GM23338 (cell line): ENCODE measurements at places on chromosomes 7 and 10. TPM values are rescaled to one million over a fixed set of nuclear protein-coding genes. Genes with fewer than 3 reads are reported as not detected.
A peak's percentile ranks its signal among the peaks of the same experiment; 100 is the strongest.

The LEP gene
- not detected in 2 replicates for total RNA-seq

The TRIP6 gene
- total RNA-seq, result 106 and 112 TPM in 2 replicates

- H3K4me3 ChIP-seq, result no peak overlapping the region
- no peaks in the 10 kb centered on the region for H3K27me3 ChIP-seq
- no peak for DNase-seq
- no peaks in the 10 kb centered on the region; the same call in 1 of the 2 replicates for H3K36me3 ChIP-seq
- peaks cover 4% of the 10 kb centered on the region for H3K4me1 ChIP-seq
- H3K27ac ChIP-seq, result no peak overlapping the region
Measured at GRCh38 chr7:45980181-45980905, 59.3 kb upstream of the IGFBP3 start.

GRCh38 chr10:87818505-87819288 is 671 bp upstream of the ATAD1 start:
- H3K27ac ChIP-seq, result peak overlapping the region; percentile 81; the same call in 1 of the 2 replicates
- H3K36me3 ChIP-seq, result no peaks in the 10 kb centered on the region
- peak; percentile 71 for DNase-seq

DNA sequence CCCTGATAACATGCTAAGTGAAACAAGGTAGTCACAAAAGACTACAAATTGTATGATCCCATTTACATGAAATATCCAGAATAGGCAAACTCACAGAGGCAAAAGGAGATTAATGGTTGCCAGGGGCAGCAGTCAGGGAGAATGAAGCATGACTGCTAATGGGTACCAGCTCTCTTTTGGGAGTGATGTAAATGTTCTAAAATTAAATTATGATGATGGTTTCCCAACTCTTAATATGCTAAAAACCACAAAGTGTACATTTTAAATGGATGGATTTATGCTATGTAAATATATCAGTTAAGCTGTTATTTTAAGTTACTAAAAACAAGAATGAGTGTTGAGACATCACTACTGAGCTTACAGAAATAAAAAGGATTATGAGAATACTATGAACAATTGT is 12.6 kb downstream of the CYP51A1 start:
- no peaks in the 10 kb centered on the region for H3K27me3 ChIP-seq
- H3K27ac ChIP-seq, result no peak overlapping the region
- no peak overlapping the region for H3K4me3 ChIP-seq
- no peaks in the 10 kb centered on the region for H3K4me1 ChIP-seq

DNA sequence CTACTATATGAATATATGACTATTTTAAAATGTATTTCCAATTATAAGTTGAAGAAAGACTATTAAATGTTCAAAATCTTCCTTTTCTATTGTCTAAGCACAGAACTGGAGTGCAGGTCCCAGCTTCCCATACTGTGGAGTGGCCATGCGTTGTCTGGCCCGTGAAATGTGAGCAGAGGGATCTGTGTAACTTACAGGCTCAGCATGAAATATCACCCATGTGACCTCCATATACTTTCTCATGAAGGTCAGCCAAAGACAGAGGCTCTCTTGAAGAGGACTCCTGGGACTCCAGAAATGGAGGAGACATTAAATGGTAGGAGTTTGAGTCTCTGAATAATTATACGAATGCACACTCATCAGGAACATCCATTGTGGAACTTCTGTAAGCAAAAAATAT is 92.4 kb upstream of the CAV2 start:
- H3K4me3 ChIP-seq, result no peak overlapping the region
- H3K27me3 ChIP-seq, result no peaks in the 10 kb centered on the region
- no peak overlapping the region for H3K27ac ChIP-seq
- H3K4me1 ChIP-seq, result no peaks in the 10 kb centered on the region; the same call in 1 of the 2 replicates

The STAG3 gene
- 3.4 and 4.6 TPM in 2 replicates for total RNA-seq

The ZFAND2A gene
- 14.4 and 15.3 TPM in 2 replicates for total RNA-seq

The SPDYE16 gene
- not detected in 2 replicates for total RNA-seq

The TMEM60 gene
- 23.1 and 29.5 TPM in 2 replicates for total RNA-seq

GRCh38 chr10:58967551-58968388 is 208.7 kb upstream of the PHYHIPL start:
- H3K27me3 ChIP-seq, result peaks cover 13% of the 10 kb centered on the region
- peak; percentile 89 for DNase-seq
- H3K4me1 ChIP-seq, result peaks cover 42% of the 10 kb centered on the region
- H3K4me3 ChIP-seq, result peak overlapping the region; percentile 37
- H3K27ac ChIP-seq, result peak overlapping the region; percentile 43; the same call in 1 of the 2 replicates
- no peaks in the 10 kb centered on the region for H3K36me3 ChIP-seq

- no peak overlapping the region for H3K27ac ChIP-seq
- H3K36me3 ChIP-seq, result no peaks in the 10 kb centered on the region
- H3K27me3 ChIP-seq, result no peaks in the 10 kb centered on the region
- H3K4me1 ChIP-seq, result peaks cover 4% of the 10 kb centered on the region; the same call in 1 of the 2 replicates
- H3K4me3 ChIP-seq, result no peak overlapping the region
Measured at GRCh38 chr7:3558400-3558799, 257.3 kb downstream of the SDK1 start.

GRCh38 chr7:69318794-69319193 is 279.5 kb upstream of the AUTS2 start:
- no peak overlapping the region for H3K4me3 ChIP-seq
- H3K4me1 ChIP-seq, result no peaks in the 10 kb centered on the region
- no peak overlapping the region for H3K27ac ChIP-seq
- DNase-seq, result no peak

The FMC1 gene
- 4.8 and 5.2 TPM in 2 replicates for total RNA-seq

- H3K4me3 ChIP-seq, result no peak overlapping the region
- H3K36me3 ChIP-seq, result no peaks in the 10 kb centered on the region
- peak; percentile 48 for DNase-seq
- peaks cover 9% of the 10 kb centered on the region; the same call in 1 of the 2 replicates for H3K4me1 ChIP-seq
- no peak overlapping the region for H3K27ac ChIP-seq
- no peaks in the 10 kb centered on the region for H3K27me3 ChIP-seq
Measured at GRCh38 chr7:96198047-96198636, 123.8 kb downstream of the SLC25A13 start.

The ADCYAP1R1 gene
- total RNA-seq, result 9.2 and 10.6 TPM in 2 replicates

- H3K4me3 ChIP-seq, result peak overlapping the region; percentile 43
- H3K36me3 ChIP-seq, result no peaks in the 10 kb centered on the region
- peak; percentile 56 for DNase-seq
Measured at GRCh38 chr10:76111986-76112825, 680.8 kb downstream of the LRMDA start.

DNA sequence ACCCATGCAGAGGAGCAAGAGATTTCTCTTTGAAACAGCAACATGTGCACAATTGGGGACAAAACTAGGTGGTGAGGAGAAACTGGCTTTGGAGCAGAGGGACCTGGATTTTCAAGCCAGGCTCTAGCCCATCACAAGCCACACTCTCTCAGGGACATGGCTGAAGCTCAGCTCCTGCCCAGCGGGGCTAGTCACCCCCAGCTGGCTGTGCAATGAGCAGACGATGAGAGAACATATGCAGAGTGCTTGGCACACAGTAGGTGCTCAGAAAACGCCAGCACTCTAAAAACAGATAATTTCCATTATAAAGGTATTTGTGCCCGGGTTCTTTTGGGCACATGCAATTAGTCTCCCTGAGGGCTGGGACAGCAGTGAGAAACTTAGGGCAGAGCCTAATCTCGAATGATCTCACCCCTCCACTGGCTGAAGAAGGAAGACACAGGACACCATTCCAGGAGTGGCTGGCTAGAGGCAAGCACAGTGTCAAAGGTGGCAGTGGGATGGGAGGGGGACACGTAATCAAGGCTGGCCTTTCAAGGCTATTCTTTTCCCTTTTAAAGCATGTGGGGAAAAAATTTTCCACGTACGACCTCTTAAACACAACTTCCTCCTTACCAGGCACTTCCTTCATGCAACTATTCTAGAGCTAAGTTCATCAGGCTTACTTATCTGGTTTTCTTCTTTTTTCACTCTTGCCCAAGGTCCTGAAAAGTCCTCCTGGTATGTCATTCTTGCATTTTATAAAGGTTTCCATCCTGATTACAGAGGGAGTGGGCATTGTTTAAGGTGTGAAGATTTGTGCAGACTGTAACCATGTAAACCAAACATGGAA is 15.1 kb downstream of the FAM53B start:
- H3K4me3 ChIP-seq, result no peak overlapping the region
- peaks cover 5% of the 10 kb centered on the region for H3K4me1 ChIP-seq
- DNase-seq, result no peak
- no peaks in the 10 kb centered on the region; the same call in 1 of the 2 replicates for H3K36me3 ChIP-seq
- H3K27ac ChIP-seq, result no peak overlapping the region

DNA sequence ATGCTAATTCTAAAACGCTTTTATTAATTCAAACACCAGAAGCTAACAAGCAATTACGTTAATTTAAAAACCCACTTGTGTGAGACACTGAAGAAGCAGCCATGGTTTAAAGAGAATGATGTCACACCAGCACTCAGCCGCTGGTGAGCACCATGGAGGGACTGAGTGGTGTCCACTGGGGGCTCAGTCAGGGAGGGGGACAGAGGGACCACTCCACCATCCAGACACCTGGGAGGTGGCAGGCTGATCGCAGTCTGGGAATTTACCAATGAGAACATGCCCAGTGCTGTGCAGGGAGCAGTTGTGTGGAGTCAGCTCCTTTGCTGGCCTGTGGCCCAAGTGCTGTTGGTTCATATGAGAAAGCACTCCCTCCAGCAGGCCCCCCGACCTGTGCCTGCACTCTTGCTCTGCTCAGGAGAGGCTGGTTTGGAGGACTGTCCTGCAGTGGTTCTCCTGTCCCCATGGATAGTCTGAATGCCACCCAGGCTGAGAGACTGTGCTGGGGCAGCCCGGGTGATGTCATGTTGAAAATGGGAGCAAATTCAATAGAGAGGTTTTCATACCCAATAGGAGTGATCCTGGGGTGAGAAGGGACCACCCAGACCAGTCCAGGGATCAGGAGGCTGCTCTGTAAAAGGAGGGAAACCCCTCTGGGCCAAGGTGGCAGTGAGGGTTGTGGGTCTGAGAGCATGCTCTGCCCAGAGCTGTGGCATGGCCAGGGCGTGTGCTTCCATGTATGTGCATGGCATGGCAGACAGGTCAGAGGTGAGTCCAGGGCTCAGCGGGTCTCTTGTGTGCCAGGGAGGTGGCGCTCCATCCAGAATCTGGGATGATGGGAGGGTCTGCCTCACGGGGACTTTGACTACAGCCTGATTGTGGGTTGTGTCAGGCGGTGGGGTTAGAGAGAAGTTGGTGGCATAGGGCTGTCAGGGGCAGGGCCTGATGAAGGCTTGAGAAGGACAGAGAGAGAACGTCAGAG is 12.7 kb downstream of the ADCY1 start:
- no peaks in the 10 kb centered on the region for H3K36me3 ChIP-seq
- H3K4me3 ChIP-seq, result no peak overlapping the region
- H3K27me3 ChIP-seq, result no peaks in the 10 kb centered on the region
- H3K27ac ChIP-seq, result no peak overlapping the region
- no peak for DNase-seq

The CPA2 gene
- total RNA-seq, result not detected in 2 replicates

DNA sequence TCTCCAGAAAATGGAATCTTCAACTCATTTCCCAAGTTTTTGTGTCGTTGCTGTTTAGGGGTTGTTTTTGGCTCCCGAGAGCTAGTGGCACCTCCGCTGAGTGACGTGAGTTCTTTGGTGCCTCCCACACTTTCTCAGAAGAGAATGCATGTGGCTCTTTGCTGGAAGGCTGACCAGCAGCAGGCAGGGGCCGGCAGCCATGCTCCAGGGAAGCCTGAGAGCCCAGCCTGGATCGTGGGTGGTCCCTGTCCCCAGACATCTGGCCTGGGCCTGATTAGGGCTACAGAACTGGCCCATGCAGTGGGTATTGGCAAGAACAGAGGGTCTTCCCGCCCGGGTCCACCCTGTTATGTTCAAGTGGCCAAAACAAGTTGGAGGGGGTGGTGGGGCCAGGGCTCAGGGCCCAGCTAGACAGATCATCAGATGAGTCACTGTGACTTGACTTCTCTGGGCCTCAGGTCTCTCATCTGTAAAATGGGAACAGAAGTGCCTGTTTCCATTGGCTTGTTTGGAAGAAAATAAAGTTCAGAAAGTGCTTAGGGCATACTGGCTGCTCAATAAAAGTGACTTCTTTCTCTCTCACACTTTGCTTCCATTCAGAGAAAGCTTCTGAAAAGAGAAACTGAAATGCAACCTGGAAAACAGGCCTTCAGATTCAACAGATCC is 83.1 kb downstream of the STRA8 start:
- no peak for DNase-seq
- no peaks in the 10 kb centered on the region for H3K36me3 ChIP-seq
- H3K27me3 ChIP-seq, result no peaks in the 10 kb centered on the region
- H3K4me3 ChIP-seq, result no peak overlapping the region

GRCh38 chr7:155486783-155487508 is 29.0 kb downstream of the EN2 start:
- no peak for DNase-seq
- peaks cover 62% of the 10 kb centered on the region for H3K27me3 ChIP-seq
- no peak overlapping the region for H3K4me3 ChIP-seq
- no peak overlapping the region for H3K27ac ChIP-seq
- peaks cover 22% of the 10 kb centered on the region for H3K4me1 ChIP-seq

DNA sequence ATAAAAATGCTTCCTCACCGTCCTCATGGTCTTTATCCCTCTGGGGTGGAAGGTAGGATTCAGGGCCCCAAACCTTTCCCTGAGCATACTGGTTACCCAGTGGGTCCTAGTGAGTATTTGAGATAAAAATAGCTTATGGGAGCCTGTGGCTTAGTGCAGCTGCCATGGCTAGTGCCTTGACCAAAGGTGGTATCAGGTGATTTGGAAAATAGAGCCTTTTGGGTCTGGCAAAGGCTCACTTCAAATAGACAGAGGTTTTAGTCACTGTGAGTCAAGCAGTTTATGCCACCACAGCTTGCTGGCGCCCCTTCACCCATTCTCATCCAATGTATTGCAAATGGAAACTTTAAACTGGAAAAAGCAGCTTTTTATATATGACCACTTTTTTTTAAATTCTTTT is 30.4 kb downstream of the PLAU start:
- H3K27ac ChIP-seq, result no peak overlapping the region
- H3K4me3 ChIP-seq, result no peak overlapping the region
- H3K27me3 ChIP-seq, result no peaks in the 10 kb centered on the region
- H3K4me1 ChIP-seq, result peaks cover 7% of the 10 kb centered on the region
- H3K36me3 ChIP-seq, result 0 out of 2 replicates have a peak, but pooled peaks cover 6% of the 10 kb centered on the region
- no peak for DNase-seq

- H3K4me3 ChIP-seq, result no peak overlapping the region
- H3K36me3 ChIP-seq, result no peaks in the 10 kb centered on the region
- peaks cover 13% of the 10 kb centered on the region for H3K4me1 ChIP-seq
- no peaks in the 10 kb centered on the region for H3K27me3 ChIP-seq
- peak; percentile 12 for DNase-seq
- no peak overlapping the region for H3K27ac ChIP-seq
Measured at GRCh38 chr10:104867966-104868598, 227.0 kb downstream of the SORCS3 start.
